Muscle of arm (tissue), 14 donors: ENCODE measurements at places on chromosomes 2 and 18. TPM values are rescaled to one million over a fixed set of nuclear protein-coding genes. Genes with fewer than 3 reads are reported as not detected.

DNA sequence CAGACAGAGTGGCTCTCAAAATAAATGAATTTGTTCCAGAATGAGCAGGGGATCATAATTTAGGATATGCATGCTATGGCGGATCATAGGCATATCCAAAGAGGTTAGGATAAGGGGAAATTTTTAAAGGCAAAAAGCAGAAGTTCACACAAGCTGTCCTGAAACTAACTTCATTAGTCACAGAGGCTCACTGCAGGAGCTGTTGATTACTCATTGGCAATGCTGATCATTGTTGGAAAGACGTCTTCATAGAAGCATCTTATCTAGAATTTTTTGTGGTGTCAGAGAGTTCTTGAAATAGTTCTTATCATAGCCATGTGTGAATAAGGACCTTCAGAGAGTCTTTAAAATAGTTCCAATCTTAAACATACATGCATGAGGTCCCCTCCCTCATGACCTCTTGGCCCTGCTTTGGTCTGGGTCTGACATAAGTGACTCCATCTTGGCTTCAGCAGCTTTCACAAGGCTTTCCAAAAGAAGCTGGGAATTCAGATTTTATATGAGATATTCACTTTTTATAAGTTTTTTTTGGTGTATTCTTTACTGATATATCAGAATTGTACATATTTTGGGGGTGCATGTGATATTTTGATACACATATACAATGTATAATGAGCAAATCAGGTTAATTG lies 7.5 kb upstream of the CCDC195 start:
- DNase-seq: no peak

GRCh38 chr2:154195644-154196195 lies 324.0 kb downstream of the GALNT13 start:
- no peak for DNase-seq

Gene EN1
- polyA plus RNA-seq: not detected

Gene KCNG2
- polyA plus RNA-seq: 0.32 TPM

Gene CYP27A1
- 10.3 TPM for polyA plus RNA-seq
